ENCODE measurements at places on chromosomes 5 and 9.

- DNase-seq, result no peak
Observed at GRCh38 chr5:77774981-77775789, 954 bp downstream of the TBCA start.

DNA sequence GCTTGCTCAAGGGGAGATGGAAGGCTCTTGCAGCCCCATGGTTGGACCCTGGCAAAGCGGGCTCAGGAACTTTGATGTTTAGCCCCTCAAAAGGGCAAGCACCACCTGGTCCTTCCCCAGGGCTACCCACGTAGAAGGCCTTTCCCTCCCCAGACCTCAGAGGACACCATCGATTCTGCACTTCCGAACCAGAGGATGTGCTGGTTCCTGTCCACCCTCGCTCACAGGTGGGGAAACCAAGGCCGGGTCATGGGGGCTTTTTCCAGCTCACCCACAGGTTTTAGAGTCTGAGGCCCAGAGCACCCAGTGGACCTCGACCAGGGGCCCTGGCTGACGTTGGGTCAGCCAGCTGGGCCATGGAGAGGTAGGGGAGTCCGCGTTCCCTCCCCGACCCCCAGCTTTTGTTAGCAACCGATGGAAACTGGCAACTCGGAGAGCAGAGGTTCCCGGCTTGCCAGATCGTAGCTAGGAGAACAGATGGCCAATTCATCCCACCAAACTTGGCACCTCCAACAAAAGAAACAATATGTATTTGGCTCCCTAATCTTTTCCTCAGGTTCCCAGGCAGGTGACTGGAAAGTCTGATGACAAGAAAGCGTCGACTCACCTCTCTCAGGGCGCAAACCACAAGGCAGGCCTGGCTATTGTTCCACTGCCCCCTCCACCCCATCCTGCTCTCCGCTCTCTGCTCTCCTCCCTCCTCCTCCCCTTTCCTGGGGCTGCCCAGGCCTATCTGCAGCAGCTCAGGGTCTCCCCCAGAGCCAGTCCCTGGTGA lies 167.6 kb upstream of the SMIM23 start:
- no peak for DNase-seq

DNA sequence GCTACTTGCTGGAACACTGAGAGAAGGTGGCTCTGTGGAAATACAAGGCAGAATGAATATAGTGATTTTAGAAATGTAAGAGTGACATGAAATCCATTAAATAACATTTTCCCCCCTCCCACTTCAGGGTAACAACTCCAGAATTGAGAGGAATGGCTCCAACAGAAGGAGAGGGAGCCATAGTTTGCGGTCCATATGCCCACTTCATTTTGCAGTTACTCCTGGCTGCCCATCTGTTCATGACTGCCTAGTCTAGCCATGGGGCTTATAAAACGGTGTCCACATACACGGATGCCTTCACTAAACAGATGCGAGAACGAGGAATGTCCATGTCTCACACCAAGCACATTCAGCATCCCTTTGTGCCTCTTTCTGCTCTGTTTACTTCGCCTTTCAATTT lies 186.7 kb downstream of the TMEM38B start:
- no peak for DNase-seq

- DNase-seq, result no peak
Observed at GRCh38 chr9:14061936-14062585, 251.9 kb downstream of the NFIB start.

DNA sequence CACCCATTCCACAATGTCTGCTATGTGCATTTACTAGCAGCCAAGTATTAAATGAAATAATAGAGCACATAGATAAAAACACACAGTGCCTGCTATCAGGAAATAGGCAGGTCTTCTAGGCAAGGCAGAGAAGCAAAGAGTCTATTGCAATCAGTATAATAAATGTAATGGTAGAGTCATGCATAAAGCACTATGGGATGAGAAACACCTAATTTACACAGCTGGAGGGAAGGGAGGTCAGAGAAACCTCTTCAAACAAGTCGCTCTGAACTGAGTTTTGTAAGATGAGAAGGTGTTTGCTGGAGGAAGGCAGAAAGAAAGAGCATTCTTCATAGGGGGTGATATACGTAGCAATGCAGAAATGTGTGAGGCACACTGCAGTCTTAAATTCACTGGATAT lies 341.0 kb upstream of the DMAC1 start:
- DNase-seq, result no peak

Measured in anterior cingulate cortex (tissue), 58 donors.